NCI-H446 treated with DMSO at 0.1 percent for 48 hours (cell line): ENCODE measurements at places on chromosomes 16 and 17.
A peak's percentile ranks its signal among the peaks of the same experiment; 100 is the strongest.

GRCh38 chr17:76673729-76674128 is 30.2 kb upstream of the ST6GALNAC1 start:
- no peak for DNase-seq

GRCh38 chr17:61321344-61321743 is 78.3 kb upstream of the TBX2 start:
- no peak for DNase-seq

GRCh38 chr17:4947010-4947410 is 1.3 kb downstream of the PFN1 start:
- no peak for DNase-seq

- no peak for DNase-seq
Measured at GRCh38 chr16:65200857-65201256, 79.0 kb upstream of the CDH11 start.

DNA sequence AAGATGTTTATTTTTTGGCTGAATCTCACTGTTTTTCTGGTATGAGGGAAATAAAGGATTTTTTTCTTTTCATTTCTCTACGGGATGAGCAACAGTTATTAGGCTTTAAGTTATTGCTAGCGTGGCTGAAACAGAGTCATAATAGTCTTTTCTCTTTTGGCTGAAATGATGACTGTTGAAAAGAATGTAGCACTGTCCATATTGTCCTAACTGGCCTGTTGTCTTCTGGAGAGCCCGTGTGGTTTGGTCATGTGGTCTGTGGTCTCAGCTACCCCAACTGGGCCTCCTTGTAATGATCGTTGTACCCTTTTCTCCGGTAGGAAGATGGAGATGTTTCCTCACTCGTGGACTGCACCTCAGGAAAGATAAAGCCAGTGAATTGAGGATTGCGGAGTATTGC is 36.6 kb downstream of the EPN2 start:
- no peak for DNase-seq

- DNase-seq: no peak
Measured at GRCh38 chr17:58974354-58974753, 132.3 kb downstream of the TRIM37 start.

DNA sequence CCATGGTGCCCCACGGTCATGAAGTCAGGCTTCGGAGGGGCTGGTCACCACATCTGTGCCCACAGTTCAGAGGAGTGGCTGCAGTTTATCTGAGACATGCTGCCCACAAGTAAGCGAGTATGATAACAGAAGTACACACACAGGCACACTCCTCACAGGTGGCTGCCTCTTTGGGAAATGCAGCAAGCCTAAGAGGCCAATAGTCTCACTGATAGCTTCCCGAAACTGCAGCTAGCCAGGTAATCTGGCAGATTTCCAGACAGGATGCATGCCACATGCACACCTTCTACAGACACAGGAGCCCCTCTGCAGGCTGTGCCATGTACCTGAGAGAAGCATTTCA is 12.6 kb upstream of the GFOD2 start:
- DNase-seq: no peak

GRCh38 chr16:68357923-68358322 is 47.1 kb downstream of the PRMT7 start:
- DNase-seq: no peak

- no peak for DNase-seq
Measured at GRCh38 chr17:10812674-10813073, 8.8 kb upstream of the TMEM238L start.

GRCh38 chr17:4537451-4538235 is 17.5 kb downstream of the MYBBP1A start:
- DNase-seq: no peak

DNA sequence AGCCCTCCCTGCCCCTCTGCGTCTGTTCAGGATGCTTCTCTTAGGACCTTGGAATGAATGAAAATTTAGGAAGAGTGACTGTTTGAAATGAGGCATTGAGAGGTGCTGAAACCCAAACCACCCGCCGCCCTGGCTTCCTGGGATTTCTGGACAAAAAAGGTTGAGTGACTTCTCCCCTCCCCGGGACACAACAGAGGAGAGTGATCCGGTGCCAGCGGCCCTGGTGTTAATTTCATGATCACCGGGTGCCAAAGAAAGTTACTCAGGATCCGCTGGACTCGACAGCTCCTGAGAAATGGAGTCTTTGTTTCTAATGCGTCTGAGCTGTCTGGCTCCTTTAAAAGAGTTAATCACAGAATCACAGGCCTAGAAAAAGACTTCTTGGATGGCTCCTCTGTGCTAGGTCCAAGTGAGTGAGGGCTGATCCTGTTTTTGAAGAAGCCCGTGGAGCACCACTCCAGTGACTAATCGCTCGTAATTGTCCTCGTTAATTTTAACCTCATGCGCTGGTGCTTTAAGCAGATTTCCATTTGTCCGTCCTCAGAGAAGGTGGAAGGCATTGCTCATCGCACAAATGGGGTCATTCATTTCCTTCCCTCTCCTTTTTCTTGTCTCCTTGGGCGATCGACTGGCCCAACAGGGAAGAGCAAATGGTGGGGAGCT is 144.4 kb upstream of the ZFHX3 start:
- DNase-seq: no peak

DNA sequence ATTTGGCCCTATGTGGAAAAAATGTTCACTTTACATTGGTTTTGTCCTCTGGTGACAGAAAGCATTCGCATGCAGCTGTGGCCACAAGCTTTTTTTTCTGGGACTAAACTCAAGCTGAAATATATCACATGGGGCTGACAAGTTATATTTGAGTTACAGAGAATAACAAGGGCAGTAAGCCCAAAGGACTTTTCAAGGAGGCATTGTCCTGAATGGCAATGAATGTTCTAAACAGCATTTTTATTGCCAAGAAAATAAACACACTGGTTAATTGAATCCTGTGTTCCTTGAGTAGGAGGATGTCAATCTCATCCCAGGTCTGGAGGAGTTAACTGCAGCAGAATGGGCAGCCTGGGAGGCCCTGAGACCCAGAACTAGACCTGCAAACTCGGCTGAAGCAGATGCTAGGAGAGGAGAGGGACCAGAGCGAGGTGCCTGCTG is 114.5 kb downstream of the COPRS start:
- DNase-seq: no peak

DNA sequence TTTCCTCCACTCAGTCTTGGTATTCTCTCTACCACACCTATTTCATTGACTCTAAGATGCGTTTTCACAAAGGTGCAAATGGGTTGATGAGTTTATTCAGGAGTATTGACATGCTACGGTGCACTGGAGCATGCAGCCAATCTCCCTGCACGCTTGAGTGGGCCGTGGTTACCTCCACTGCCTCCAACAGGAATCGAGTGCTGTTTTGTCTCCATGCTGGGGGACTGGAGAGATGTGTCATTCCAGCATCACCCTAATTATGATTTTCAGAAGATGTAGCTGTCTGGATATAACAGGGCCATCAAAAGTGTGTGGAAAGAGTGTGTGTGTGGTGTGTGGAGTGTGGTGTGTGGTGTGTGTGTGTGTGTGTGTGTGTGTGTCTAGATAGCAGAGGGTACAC is 351.6 kb upstream of the ZFHX3 start:
- no peak for DNase-seq

- DNase-seq: no peak
Measured at GRCh38 chr17:75622076-75622475, 11.2 kb upstream of the SMIM5 start.

DNA sequence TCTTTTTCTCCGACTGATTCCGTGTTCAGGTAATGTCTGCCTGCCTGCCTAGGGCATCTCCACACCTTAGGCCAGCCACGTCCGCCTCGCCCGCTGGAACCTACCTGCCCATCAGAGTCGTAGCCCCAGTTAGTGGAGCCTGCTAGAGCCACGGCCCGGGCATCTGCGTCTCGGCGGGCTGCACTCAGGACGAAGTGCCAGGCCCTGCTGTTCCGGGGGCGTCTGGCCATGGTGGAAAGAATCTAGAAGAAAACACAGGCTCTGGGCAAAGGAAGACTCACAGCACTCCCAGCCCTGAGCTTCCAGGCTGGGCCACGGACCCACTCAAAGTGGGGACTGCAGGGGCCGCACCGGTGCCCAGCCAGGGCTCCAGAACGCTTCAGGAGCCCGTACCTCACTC is 1.1 kb downstream of the SPSB3 start:
- no peak for DNase-seq

DNA sequence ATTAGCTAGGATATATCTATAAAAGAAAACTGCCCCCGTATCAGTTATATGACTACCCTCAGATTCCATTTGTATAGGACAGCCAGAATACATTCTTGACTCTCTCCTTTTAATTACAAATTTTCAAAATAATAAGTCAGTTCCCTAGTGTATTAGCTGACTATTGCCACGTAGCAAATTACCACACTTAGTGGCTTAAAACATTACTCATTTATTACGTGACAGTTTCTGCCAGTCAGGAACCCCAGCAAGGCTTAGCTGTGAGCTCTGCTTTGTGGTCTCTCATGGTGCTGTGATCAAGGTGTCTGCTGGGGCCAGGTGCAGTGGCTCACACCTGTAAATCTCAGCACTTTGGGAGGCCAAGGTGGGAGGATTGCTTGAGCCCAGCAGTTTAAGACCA is 13.9 kb upstream of the SCNN1B start:
- DNase-seq: no peak

DNA sequence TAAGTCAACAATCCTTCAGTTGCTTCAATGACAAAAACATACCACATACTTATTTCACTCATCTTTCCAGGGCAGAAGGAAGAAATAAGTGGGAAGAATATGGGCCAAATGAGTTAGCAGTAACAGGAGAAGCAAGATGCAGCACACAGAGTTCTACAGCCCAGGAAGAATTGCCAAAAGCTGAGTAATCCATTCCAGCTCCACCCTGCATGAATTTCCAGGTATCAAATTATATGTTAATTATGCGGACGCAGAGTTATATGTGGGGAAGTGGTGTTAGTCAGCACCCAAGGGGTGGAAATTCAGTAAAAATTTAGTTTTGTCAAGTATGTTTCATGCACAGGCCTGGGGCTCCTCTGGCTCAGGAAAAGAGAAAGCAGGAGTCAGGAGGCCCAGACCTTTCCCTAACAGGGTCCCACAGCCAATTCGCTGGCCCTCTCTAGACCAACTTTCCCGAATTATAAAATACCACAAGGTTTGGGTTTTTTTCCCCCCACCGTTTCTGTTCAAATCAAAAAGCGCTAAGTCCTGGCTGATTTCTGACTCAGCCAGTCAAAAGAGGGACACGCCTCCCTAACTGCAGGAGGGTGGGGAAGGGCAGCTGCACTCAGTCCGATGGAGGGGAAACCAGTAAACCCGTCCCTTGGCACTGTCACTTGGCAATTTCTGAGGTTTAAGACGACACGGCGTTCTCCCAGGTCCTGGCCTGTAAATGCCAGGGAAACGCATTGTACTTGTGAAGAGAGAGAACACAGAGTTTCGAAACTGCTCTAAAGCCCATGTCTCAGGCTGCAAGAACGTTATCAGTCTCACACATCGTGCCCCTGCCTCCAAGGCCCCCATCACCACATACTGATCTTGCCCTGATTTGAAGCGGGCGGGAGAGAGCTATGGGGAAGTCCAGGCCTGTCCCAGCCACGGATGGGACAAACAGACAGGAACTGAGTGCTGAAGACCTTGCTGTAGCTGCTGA is 58.1 kb downstream of the ZFHX3 start:
- no peak for DNase-seq

DNA sequence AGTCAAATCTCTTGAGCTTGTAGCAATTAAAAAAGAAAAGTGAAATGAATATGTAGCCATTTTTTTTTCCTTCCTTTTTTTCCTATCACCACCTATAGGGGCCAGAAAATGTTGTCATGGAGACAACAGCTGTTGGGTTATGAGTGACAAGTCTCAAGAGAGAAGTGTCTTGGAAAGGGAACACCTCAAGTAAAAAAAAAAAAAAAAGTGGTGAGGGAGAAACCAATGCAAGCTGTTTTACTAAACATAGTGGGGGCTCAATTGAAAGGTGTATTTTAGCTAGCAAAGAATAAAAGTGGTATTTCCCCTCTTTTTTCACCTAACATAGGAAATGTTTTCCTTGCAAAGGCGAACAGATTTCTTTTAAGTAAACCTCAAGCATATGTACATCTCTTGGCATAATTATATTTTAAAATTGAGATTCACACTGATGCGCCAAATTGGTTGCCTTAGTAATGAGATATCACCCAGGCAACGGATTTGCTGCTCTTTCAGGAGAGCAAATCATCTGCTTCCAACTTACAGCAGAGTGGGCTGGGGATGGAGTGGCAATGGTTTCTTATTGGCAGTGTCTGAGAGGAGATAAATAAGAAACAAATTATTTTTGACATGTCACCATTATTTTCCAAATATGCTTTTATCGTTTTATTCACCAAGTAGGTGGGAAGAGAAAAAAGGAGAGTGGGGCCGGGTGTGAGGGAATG is 183.6 kb downstream of the MYO1D start:
- DNase-seq: peak; percentile 24

DNA sequence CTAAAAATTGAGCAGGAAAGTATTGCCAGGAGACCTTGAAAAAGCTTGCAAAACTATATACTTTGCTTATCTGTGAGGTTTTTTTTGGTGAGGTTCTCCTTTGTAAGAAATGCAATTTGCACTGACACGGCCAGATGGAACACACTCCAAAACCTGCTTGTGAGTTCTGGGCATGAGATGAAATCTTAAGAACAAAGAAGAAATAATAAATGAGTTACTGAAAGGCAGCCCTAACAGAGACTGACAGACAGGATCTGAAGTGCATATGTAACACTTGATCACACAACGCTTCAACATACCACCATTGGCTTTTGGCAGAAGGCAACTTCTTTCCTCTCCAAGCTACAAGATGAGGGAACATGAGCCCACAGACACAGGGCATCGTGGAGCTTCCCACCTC is 82.6 kb downstream of the USP31 start:
- no peak for DNase-seq

DNA sequence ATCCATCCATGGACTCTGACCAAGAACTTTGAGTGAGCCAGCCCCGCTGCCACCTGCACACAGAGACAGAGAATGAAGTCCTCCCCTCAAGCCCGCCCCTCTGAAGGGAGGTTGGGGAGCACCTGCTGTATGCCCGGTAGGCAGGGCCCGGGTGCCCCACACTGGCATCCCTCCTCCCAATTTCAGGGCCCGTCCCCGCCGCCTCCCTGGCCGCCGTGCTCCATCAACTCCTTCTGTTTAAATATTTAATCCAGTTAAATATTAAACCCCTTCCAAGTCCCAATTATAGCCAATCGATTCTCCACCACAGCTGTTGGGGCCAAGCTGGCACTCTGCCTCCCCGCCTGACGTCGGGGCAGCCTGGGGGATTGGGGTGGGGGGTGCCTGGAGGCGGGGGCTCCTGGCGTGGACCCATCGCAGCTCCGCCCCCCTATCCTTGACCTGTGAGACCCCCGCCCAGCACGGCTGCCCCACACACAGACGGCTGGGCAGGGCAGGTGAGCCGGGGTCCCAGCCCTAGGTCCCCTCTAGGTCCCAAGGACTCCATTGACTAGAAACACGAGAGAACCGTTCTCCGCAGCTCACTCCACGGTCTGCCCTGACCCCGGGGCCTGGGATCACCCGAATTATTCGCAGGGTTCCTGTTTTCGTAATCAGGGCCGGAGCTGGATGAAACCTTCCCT is 18.0 kb upstream of the CACNA1H start:
- no peak for DNase-seq
